M059J (cell line): ENCODE measurements at places on chromosomes 3 and 15.

DNA sequence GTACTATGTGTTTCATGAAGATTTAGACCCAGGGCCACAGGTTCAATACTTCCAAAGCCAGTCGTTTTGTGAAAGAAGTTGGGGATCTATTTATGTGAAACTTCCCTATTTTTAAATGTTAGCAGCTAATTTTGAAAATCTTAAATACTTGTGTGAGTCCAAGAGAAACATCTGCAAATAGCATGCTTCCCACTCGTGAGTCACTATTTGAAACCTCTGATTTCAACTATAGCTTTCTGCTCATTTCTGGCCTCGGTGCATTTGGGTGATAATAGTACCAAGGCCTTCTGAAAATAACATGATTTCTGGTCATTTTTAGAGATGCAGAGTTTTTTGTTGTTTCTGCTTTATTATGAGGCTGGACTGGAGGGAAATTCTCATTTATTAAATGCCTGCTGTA lies 110.0 kb downstream of the OPA1 start:
- no peak for DNase-seq

- peak; percentile 71 for DNase-seq
Observed at GRCh38 chr15:39976291-39977274, 42.7 kb downstream of the EIF2AK4 start.

DNA sequence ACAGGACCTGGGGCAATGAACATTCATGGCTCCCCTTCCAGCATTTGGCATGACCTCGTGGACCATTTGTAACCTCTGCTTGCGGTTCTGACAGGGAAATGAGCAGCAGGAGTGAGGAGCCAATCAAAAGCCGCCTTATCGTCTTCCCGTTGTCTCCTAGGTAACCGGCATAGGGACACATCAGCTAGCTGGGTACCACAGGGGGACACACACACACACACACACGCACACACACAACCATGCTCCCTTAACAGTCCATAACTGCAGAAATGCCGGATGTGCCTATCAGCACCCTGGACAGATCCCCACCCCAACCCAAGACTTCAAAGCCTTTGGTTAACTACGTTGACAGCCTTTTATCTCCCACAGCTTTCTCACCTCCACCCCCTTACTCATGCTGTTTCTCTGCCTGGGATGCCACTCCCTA lies 53.4 kb upstream of the CCDC174 start:
- DNase-seq: peak; percentile 32

DNA sequence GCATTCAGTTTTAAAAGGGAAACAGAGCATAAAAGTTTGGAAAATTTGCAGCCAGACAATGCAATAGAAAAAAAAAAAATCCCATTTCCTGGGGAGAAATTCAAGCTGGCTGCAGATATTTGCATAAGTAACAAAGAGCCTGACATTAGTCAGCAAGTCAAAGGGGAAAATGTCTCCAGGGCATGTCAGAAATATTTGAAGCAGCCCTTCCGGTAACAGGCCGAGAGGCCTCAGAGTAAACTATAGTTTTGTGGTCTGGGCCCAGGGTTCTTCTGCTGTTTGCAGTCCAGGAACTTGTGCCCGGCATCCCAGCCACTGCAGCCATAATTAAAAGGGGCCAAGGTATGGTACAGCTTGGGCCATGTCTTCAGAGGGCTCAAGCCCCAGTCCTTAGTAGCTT lies 411.6 kb upstream of the BCHE start:
- DNase-seq: peak; percentile 42

- DNase-seq: peak; percentile 24
Observed at GRCh38 chr3:36792342-36792741, 28.0 kb upstream of the DCLK3 start.

- DNase-seq: no peak
Observed at GRCh38 chr15:80852676-80853075, 73.5 kb downstream of the CEMIP start.
